ENCODE measurements at places on chromosomes 7 and 10. TPM values are rescaled to one million over a fixed set of nuclear protein-coding genes. Genes with fewer than 3 reads are reported as not detected.

GRCh38 chr7:48035967-48036478, 680 bp downstream of the C7orf57 start:
- DNase-seq: no peak
- peak overlapping the region; percentile 46 for H3K4me3 ChIP-seq
- no peaks in the 10 kb centered on the region for H3K27me3 ChIP-seq
- no peak overlapping the region for H3K27ac ChIP-seq
- H3K4me1 ChIP-seq: peaks cover 15% of the 10 kb centered on the region
- no peaks in the 10 kb centered on the region for H3K36me3 ChIP-seq

GRCh38 chr10:108957681-108958080, 965.6 kb downstream of the XPNPEP1 start:
- no peaks in the 10 kb centered on the region for H3K36me3 ChIP-seq
- H3K4me1 ChIP-seq: no peaks in the 10 kb centered on the region
- H3K27ac ChIP-seq: no peak overlapping the region

- no peak for DNase-seq
- H3K4me1 ChIP-seq: no peaks in the 10 kb centered on the region
- H3K36me3 ChIP-seq: no peaks in the 10 kb centered on the region
Measured at GRCh38 chr7:147852833-147853232, 737.7 kb upstream of the C7orf33 start.

The OR2A7 gene
- total RNA-seq: 7.4 TPM

The FZD1 gene
- total RNA-seq: 16.5 TPM

GRCh38 chr10:129055225-129055624, 411.8 kb upstream of the MGMT start:
- no peak overlapping the region for H3K27ac ChIP-seq
- H3K27me3 ChIP-seq: no peaks in the 10 kb centered on the region
- H3K4me3 ChIP-seq: no peak overlapping the region
- H3K4me1 ChIP-seq: no peaks in the 10 kb centered on the region

Data from vagina (tissue), 2 donors.